Activated naive CD8-positive, alpha-beta T cell treated with anti-CD3 and anti-CD28 coated beads, Interleukin-2, amount 10 ng/mL, durations not matched to agents 7 days and 5 days (primary cell): ENCODE measurements at places on chromosomes 12 and 14. TPM values are rescaled to one million over a fixed set of nuclear protein-coding genes. Genes with fewer than 3 reads are reported as not detected.

Gene SLCO1A2
- total RNA-seq, result not detected

Gene KERA
- total RNA-seq, result not detected

Gene YLPM1
- 74.4 TPM for total RNA-seq

Gene NYNRIN
- total RNA-seq, result 0.42 TPM

Gene TOGARAM1
- 11.9 TPM for total RNA-seq

Gene GOLGA5
- 22.1 TPM for total RNA-seq

Gene KCNA5
- not detected for total RNA-seq

Gene IFNG-AS1
- total RNA-seq, result 5.1 TPM

Gene WIF1
- not detected for total RNA-seq

Gene POTEM
- not detected for total RNA-seq

Gene CPM
- 1.6 TPM for total RNA-seq

Gene TPH2
- not detected for total RNA-seq

Gene PZP
- not detected for total RNA-seq

Gene OR6C2
- total RNA-seq, result not detected

Gene PLA2G1B
- not detected for total RNA-seq

Gene HEBP1
- 17.6 TPM for total RNA-seq

Gene HSPA2
- total RNA-seq, result 3.3 TPM

Gene TCL1A
- total RNA-seq, result 0.75 TPM

Gene PLEK2
- total RNA-seq, result 0.97 TPM

Gene CCT2
- total RNA-seq, result 141 TPM

Gene CCDC184
- total RNA-seq, result 0.57 TPM

Gene PLEKHG7
- total RNA-seq, result not detected

Gene SSTR1
- not detected for total RNA-seq

Gene SLCO1B1
- not detected for total RNA-seq

Gene NFATC4
- total RNA-seq, result not detected

Gene CELA1
- total RNA-seq, result not detected

Gene LPCAT3
- 33.9 TPM for total RNA-seq

Gene REM2
- total RNA-seq, result 1.2 TPM

Gene BCAT1
- total RNA-seq, result 15.8 TPM
